SK-MEL-5 (cell line): ENCODE measurements at places on chromosomes 7 and 10.

DNA sequence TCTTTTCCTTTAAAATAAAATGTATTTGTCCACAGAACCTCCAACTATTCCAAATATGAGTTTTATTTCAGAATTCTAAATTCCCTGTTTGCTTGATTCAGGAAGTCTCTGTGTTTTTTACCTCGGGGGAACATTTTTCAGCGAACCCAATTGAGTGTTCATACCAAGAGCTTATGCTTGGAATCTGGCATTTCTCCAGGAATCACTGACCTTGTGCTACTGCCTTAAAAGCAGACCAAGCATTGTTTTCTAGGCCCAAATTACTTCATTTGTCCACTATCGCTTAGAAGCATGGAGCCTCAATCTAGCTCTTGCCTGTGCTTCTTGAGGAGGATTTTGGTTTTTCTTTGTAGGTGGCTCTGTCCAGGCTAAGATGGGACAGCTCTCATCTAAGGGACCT is 59.4 kb downstream of the EBLN1 start:
- DNase-seq = no peak

- DNase-seq = no peak
Measured at GRCh38 chr7:145831616-145832206, 284.9 kb upstream of the CNTNAP2 start.

GRCh38 chr7:111958896-111959295 is 247.3 kb downstream of the DOCK4 start:
- DNase-seq = no peak

DNA sequence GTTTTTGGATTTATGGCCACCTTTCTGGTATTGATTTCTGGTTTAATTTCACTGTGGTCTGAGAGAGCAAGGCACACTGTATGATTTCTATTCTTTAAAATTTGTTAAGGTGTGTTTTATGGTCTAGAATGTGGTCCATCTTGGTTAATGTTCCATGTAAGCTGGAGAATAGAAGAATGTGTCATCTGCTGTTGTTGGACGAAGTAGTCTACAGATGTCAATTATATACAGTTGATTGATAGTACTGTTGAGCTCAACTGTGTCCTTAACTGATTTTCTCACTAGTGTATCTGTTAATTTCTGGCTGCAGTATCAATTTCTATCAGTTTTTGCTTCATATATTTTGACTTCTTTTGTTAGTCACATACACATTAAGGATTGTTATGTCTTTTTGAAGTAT is 127.1 kb downstream of the MLLT10 start:
- DNase-seq = no peak

DNA sequence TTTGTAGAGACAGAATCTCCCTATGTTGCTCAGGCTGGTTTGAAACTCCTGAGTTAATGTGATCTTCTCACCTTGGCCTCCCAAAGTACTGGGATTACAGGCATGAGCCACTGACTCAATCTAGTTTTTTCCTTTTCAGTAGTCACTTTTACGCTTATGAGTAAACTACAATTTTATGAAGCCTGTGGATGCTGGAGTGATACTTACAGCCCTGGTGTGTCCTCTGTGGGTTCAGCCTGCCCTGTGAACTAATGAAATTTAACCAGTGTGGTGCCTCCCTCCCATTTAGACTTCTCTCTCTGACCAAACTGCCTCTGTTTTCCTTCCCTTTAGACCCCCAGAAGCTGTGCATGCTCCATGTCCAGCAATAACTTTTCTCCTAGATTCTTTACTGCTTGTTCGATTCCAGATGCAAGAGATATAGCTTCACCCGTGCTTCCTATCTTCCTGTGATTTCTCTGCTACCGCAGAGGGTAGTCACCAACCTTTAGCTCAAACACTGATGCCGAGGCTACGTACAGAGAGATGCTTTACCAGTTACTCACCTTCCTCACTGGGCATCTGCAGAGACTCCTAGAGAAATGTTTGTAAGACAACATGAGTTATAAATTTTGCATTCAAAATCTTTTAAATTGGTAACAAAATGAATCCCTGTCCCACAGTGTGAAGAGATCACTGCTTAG is 90.8 kb downstream of the KIAA1217 start:
- DNase-seq = no peak

DNA sequence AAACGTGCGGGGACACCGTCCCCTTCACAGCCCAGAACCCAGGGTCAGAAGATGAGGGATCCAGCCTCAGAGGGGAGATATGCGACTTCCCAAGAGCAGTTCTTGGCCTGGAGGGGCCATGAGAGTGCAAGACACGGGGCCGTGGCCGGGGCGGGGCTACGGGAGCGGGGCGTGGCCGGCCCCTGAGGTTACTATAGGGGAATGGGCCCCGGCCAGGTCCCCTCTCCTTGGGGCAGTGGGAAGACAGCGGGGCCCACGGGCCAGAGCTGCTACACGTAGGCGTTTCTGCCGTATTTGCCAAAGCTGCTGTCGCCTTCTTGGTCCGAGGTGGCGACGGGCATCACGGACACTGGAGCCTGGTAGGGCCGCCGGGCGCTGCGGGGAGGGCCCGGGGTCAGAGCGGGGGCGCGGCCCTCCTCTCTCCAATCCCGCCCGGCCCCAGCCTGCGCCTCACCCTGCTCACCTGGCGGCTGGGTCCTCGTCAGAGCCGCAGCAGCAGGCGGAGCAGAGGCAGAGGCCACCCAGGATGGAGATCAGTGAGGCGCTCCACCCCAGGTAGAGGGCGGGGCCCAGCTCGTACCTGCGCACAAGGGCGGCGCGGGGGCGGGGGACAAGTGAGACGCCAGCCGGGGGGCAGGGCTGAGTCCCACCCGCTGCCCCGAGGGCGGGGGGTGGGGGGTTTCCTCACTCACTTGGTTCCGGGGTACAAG is 5.3 kb downstream of the CLDN15 start:
- DNase-seq = no peak

GRCh38 chr7:42097752-42098151 is 139.3 kb downstream of the GLI3 start:
- DNase-seq = peak; percentile 81

DNA sequence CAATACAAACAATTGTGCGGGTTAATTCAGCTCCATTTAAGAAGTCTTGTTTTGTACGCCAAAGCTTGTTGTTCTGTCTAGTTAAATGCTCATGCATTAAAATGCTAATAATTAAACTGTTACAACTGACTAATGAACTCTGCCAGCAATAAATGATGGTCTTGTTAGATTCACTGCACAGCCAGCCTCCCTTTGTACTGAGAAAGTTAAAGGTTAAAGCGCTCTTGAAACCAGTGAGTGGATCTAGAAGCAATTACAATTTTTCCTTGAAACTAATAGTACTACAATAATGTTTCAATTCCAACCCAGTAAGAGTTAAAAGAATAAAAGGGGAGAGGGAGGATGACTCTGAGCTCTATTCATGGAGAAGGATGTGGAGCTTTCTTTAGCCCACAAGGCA is 233.0 kb downstream of the EMX2 start:
- no peak for DNase-seq

- peak; percentile 71 for DNase-seq
Measured at GRCh38 chr10:113151190-113151666, 201.2 kb downstream of the TCF7L2 start.

DNA sequence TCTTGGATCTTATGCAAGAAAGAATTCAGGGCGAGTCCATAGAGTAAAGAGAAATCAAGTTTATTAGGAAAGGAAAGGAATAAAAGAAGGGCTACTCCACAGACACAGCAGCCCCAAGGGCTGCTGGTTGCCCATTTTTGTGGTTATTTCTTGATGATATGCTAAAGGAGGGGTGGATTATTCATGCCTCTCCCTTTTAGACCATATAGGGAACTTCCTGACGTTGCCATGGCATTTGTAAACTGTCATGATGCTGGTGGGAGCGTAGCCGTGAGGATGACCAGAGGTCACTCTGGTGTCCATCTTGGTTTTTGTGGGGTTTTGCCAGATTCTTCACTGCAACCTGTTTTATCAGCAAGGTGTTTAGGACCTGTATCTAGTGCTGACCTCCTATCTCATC is 115.4 kb upstream of the CARD11 start:
- no peak for DNase-seq

DNA sequence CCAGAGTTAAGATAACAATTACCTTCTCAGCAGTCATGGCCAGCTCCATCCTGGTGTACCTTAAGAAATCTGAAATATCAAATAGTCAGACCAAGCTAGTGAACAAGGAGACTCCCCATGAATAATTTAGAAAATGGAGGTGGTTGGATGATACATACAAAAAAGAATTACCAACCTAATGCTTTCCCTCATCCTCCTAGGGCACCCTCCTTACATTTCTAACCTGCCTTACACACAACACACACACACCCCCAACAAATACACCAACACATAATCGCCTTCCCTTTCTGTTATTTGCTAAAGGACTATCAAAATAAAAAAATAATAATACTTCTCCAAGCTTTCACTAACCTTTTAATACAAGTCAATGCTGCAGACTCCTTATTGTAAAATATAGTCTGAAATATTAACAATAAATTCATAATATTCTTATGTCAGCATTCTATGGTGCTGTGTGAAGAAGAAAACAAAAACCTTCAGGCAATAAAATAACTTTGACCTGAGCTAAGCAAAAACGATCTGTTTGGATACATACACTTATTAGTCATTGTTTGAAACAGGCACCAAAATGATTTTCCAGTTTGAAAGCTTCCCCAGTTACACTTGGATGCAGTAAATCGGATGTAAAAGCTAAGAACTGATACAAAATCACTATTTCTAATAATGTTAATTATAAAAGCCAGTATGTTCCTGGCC is 3.4 kb downstream of the TWIST1 start:
- no peak for DNase-seq

- peak; percentile 43 for DNase-seq
Measured at GRCh38 chr10:121734589-121735045, 136.4 kb upstream of the FGFR2 start.

- DNase-seq = no peak
Measured at GRCh38 chr7:105126436-105126975, 112.5 kb downstream of the KMT2E start.

- peak; percentile 78 for DNase-seq
Measured at GRCh38 chr7:88835147-88835728, 39.7 kb upstream of the TEX47 start.

DNA sequence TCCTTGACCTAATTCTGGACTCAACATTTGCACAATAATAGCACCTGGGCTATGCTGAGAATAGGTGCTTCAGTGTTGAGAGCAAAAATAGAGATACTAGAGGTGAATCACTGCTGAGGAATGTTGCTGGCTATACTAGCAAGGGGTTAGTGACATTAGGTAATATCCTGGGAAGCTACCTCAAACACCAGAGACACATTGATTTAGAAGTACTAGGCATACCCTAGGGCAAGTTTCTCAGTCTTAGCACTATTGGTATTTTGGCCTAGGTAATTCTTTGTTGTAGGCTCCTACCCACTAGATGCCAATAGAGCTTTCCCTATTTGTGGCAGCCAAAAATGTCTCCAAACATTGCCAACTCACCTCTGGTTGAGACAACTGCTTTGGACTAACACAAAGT is 484.0 kb upstream of the MBL2 start:
- no peak for DNase-seq

DNA sequence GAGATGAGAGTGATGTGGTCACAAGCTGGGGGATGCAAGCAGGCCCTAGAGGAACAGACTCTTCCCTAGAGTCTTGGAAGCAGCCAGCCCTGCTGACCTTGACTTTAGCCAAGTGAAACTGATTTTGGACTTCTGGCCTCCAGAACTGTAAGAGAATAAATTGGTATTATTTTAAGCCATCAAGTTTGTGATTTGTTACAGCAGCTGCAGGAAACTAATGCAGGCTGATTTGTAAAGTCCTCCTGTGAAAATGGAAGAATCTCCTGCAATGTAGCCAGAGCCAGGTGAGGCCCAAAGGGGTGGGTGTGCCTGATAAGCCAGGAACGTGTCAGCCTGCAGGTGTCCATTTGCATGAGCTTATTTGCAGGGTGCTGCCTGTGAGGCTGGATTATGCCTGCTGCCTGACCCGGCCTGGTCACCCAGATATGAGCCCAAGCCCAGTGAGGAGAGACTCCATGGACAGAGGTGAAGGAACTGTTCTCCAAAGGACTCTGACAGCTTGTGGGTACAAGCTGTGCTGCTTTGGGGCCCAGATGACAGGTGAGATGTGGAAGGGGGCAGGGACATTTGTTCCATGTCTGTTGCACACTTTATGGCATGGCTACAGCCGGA is 24.6 kb upstream of the PLEKHA1 start:
- no peak for DNase-seq

DNA sequence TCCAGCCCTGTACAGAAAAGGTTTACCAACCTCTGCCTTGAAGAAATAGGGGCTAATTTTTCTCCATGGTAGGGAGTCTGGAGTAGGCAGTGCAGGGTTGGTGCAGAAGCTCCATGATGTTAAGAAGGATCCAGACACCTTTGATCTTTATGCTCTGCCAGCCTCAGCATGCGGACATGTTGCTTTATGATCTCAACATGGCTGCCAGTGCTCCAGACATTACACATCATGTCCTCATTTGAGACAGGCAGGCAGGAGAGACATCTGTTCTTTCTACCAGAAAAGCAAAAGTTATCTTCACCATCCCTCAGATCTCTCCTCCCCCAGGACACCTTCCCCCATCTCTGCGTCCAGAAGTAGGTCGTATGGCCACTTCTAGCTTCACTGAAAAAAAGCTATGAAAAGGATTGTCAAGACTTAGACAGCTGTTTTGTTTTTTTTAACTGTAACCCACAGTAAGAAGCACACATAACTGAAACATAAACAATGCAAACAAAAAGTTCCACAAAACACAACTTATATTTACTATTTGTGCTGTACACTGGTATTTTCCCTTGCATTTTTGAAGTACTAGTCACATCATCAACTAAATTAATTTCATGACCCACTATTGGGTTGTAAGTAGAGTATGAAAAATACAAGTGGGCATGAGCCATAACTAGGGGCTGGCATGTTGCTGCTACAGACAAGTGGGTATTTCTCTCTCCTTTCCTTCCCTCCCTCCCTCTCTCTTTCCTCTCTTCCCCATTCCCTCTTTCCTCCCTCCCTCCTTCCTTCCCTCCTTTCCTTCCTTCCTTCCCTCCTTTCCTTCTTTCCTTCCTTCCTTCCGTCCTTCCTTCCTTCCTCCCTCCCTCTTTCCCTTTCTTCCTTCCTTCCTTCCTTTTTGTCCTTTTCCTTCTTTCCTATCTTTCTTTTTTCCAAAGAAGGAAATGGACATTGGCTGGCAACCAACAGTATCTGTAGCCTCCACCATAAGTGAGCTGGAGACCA is 2.6 kb upstream of the RASSF4 start:
- no peak for DNase-seq

DNA sequence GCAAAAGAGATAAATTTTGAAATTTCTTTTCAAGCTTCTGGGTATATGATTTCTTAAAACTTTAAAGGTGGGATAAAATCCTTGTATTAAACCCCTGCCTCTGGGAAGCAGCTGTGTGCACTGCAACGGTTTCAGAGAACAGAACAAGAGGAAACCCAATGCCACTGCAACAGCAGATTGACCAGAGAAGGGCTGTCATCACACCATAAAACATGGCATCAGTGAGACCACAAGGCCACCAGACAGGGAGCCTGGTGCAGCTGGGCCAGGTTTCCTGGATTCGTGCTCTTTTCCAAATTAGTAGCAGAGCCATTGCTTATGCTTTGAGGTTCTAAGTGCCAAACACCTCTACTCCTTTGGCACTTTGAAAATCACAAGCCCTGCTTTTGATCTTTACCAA is 152.4 kb downstream of the PRPF18 start:
- DNase-seq = no peak
